ENCODE measurements at places on chromosomes 2 and 18.

DNA sequence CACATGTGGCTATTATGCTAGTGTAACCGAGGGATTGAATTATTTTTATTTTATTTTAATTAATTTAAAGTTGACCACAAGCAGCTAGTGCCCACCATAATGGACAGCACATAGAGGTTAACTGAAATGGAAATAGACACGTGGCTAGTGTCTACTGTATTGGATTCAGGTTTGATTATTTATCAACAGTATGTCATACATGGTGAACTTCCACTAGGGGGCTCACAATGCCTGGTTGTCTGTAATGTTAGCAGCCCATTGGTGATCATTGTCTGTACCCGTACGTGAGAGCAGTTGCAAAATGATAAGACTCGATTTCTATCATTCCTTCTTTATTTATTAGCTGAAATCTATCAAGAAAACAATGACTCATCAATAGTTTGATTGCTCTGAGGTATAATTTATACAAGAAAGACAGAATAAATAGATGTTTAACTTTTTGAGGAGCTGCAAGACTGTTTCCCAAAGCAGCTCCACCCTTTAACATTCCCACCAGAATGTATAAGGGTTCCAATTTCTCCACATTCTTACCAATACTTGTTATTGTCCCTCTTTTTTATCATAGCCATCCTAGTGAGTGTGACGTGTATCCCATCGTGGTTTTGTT, 76.5 kb downstream of the CYBRD1 start:
- peak; percentile 15 for DNase-seq

- no peak for DNase-seq
Measured at GRCh38 chr2:75503048-75503607, 57.6 kb downstream of the EVA1A start.

GRCh38 chr2:166805753-166806152, 82.5 kb upstream of the XIRP2 start:
- no peak for DNase-seq

DNA sequence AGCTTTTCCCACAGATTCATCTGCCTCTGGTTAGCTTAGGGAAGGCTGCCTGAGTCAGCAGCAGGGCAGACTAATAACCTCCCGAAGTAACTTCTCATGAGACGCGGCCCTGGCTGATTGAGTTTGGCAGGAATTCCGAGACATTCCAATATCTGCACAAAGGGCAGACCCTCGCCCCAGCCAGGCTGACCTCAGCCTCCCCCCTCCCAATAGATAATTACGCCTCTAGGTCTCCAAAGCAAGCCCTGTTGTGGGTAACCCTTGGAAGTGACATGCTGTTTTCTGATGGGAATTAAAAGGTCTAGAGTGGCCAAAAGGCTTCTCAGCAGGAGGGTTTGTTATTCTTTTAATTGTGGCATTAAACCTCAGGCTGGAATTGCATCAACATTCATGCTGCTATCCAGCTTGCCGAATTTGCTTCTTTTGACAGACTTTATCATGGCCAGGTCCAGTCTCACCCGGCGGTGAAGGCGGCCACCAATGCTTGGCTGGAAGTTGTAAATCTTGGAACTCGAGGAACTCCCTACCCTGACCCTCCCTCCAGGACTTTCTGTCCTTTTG, 98.0 kb upstream of the SLC14A2 start:
- DNase-seq, result no peak

- no peak for DNase-seq
Measured at GRCh38 chr2:9809448-9810088, 33.7 kb upstream of the TAF1B start.

- no peak for DNase-seq
Measured at GRCh38 chr2:73218298-73218697, 4.3 kb downstream of the SMYD5 start.

GRCh38 chr2:167925758-167926157, 321.6 kb downstream of the STK39 start:
- DNase-seq, result no peak

- DNase-seq, result no peak
Measured at GRCh38 chr2:227782804-227783203, 30.8 kb upstream of the CCL20 start.

- no peak for DNase-seq
Measured at GRCh38 chr2:38138419-38138818, 62.5 kb upstream of the CYP1B1 start.

DNA sequence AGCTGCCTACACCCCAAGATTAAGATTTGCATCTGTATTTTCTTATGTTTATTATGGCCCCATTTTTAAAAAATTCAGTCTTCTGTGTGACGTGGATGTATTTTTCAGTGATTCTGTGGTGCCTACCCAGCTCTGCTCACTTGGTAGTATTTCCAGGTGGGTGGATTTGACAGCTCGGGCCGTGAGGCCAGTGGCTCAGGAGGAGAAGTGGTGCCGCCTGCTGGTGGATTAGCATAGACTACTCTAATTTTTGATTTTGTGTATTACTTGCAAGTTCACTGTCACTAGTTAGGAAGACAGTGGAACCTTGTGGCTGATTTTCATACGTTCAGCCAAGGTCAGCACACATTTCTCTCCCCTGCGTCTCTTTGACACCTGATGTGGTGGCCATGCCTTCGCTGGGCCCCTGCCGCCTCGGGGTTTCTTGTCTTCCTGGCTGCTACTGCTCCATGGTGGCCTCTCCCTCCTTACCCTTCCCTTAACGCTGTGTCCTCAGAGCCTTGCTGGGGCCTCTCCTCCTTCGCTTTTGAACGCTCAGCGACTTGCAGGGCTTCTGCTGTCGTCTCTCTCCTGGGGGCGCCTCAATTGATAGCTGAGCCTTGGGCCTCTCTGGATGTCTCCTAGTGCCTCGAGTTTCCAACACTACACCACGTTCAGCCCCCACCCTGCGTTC, 89.4 kb downstream of the DGKD start:
- peak; percentile 57 for DNase-seq

DNA sequence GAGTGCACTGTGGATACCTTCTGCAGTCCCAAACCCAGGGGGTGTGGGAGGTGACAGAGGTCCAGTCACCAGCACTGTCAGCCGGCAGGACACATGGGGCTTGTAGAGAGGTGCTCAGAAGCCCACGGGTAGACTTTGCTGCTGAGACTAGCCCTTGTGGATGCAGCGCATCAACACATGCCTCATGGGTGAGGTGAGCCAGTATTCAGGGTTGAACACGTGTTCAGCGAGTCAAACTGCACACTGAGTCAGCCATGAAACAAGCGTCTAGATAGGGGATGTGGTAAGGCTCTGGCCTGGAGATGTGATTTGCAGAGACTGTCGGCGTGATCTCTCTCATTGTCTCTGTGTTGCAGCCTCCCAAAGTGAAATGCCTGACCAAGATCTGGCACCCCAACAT, 35.8 kb upstream of the SCLY start:
- no peak for DNase-seq

DNA sequence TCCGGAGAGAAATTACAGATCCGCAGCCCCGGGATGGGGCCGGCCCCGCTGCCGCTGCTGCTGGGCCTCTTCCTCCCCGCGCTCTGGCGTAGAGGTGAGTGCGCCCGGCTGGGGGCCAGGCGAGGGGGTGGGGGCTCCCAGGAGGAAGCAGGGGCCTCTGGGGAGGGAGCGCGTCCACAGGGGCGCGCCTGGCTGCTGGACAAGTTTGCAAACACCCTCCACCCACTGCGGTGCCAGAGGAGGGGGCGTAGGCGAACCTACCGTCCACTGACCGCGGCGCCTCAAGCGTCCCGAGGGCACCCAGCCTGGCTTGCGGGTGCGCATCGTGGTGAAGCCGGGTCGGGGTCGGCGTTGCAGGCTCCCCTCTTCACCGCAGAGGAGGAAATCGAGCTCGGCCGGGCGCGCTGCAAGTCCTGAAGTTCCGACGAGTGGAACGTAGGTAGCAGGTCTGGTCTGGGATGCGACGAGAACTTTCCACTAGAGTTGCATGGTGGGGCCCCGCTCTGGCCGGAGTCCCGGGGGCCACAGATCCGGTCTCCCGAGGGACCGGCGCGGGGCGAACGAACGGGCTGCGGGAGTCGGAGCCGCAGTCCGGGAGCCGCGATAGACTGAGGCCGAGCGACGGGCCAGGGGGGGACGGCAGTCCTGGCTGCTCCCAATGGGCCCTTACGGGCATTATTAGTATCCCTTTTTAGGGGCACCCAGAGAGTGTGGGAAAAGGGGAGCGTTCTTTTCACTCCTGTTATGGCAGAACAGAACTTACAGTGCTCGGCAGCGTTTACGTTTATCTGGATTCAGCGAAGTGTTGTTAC, 502 bp downstream of the MERTK start:
- no peak for DNase-seq

DNA sequence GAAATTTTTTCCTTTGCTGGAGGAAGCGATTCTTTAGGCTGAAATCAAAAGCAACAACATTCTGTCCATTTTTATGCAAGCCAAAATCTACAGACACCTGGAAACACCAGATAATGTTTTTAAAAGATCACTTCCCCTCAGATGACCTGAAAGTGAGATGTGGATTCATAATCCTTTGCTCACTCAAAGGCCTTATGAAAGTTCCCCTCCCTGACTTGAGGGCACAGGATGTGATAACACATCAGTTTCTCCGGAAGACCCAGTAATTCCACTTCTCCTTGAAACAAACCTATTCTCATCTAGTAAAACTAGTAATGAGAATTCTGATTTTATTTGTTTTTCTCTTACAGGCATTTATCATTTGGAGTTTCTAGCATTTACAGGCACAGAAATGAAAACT, 218.3 kb upstream of the RND3 start:
- no peak for DNase-seq

- no peak for DNase-seq
Measured at GRCh38 chr2:151459358-151459757, 49.7 kb downstream of the RIF1 start.

- DNase-seq, result no peak
Measured at GRCh38 chr2:62383846-62384245, 122.1 kb downstream of the TMEM17 start.

GRCh38 chr2:62794791-62795190, 89.3 kb downstream of the EHBP1 start:
- DNase-seq, result no peak

GRCh38 chr2:174635015-174635593, 37.5 kb upstream of the WIPF1 start:
- no peak for DNase-seq

- no peak for DNase-seq
Measured at GRCh38 chr2:168594778-168595177, 138.7 kb downstream of the CERS6 start.

GRCh38 chr2:74815941-74816340, 18.0 kb upstream of the HK2 start:
- no peak for DNase-seq

Data from stimulated activated CD8-positive, alpha-beta memory T cell treated with anti-CD3 and anti-CD28 coated beads, Interleukin-15, amount 100 ng/mL, for 4 hours (primary cell).